ENCODE measurements at places on chromosomes 11 and 22.

DNA sequence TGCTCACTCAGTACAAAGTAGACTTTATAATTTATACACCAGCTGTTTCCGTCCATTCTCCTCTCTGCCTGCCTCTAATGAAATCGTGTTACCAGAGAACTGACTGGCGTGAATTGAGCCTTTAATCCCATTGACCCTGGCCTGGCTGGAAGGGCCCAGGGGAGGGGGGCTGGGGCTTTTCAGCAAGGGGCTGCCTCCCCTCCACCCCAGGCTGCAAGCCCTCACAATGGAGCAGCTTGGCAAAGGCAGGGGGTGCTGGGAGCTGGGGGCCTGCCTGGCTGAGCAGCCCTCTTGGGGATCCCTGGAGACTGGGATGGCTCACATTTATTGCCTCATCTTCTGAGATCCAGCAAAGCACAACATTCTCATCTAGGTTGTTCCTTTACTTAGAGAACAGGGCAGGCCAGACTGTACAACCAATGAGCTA is 25.8 kb upstream of the LMO1 start:
- DNase-seq, result no peak

- peak; percentile 72 for DNase-seq
These were observed 8.7 kb downstream of the SPTBN2 start for GRCh38 chr11:66720223-66720898.

DNA sequence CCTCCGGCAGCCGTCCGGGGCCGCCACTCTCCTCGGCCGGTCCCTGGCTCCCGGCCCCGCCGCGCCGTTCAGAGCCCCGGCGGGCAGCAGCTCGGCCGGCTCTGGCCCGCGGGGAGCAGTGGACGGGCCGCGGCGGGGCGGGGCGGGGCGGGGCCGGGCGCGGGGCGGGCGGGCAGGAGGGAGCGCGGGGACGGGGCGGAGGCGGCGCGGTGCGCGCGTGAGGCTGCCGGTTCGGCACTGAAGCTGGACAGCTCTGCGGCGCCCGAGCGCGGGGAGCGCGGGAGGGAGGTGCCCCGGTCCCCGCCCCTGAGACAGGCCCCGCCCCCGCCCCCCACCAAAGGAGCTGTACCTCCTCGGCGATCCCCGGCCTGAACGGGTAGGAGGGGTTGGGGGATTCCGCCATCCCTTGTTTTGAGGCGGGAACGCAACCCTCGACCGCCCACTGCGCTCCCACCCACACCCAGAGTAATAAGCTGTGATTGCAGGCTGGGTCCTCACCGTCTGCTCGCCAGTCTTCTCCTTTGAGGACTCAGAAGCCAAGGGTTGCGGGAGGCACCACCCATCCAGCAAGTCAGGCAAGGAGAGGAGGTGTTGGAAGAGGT is at the start of gene DRD2:
Gene DRD2 (minus strand): TSS at position 239 of the 602 bp plus-strand sequence. CDS start 50,747 bp downstream, outside the sequence.
- no peak for DNase-seq

- DNase-seq, result no peak
These were observed 65.7 kb upstream of the ADA2 start for GRCh38 chr22:17284888-17285287.

DNA sequence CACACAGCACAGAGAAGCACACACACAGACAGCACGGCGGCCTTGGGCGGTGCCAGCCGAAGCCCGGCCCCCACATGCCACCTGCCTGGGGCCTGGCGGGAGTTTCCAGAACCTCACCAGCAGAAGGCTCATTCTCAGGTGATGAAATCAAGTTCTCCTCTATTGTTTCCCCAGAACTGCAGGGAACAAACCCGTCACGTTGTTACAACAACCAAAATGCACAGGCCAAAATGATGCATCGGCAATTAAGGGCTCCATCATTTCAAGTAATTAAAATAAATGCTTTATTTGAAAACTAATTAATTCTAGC is 30.8 kb downstream of the GNB1L start:
- DNase-seq, result no peak

- DNase-seq, result no peak
These were observed 38.3 kb downstream of the C22orf31 start for GRCh38 chr22:29023172-29023796.

GRCh38 chr22:34055525-34056200 is 135.4 kb upstream of the LARGE1 start:
- DNase-seq, result no peak

- DNase-seq, result no peak
These were observed 81.1 kb downstream of the BDNF start for GRCh38 chr11:27619039-27619574.

DNA sequence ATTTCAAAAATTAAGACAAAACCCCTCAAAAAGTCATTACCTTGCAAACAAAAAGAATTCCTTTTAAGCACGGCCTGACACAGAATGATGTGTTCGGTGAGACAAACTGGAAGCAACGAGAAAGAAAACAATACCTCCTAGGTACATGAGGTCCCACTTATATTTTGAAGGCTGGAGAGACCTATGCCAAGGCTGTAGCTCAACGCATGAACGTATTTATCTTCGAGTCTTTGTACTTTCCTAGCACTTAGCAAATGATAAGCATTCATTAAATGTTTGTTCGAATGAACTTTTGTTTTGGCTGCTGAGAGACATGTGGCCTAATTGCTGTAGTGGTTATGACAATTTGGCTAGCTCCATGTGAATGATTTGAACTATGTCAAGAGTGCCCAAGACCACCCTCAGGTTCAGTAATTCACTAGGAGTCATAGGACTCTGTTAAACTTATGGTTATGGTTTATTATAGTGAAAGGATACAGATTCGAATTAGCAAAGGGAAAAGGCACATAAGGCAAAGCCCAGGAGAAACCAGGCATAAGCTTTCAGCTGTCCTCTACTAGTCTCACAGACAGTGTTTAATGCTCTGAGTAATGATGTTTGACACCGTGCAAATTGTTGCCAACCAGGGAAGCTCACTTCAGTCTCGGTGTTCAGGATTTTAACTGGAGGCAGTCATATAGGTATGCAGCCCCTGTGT is 26.0 kb upstream of the HORMAD2 start:
- DNase-seq, result no peak

Data from activated CD8-positive, alpha-beta T cell treated with anti-CD3 and anti-CD28 coated beads, Interleukin-2, amount 10 ng/mL, durations not matched to agents 7 days and 5 days (primary cell).